ENCODE measurements at places on chromosomes 4 and X.

DNA sequence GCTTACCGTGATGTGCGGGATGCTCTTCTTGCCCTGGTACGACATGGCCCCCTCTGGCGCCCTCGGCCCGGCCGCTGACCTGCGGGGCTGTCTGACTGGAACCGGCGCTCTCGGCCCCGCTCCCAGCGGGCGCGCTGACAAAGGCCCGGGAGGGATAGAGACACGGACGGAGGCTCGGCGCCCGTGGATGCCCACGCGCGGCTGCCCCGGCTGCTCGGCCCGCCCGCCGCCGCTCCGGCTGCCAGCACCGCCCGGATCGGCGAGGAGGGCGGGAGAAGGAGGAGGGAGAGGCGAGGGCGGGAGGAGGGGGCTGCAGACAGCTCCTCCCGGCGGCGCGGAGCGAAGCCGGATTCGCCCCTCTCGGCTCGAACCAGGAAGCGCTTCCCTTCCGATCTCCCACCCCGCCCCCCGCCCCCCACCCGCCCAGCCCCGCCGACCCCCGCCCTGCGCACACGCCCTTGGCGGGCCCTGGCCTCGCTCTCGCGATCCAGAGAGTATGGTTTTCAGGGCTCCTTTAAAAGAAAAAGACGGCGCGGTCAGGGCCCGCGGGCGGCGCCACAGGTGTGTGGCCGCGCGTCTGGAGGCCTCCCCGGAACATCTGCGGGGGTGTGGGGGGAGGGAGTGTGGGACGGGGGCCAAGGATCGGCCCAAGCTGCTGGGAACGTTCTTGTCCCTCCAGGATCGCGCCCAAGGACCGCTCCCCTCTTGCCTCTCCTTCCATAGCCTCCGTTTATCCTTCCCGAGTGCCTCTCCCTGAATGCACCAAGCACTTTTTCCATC is 4.5 kb downstream of the CRMP1 start:
- no peak for DNase-seq

- DNase-seq = no peak
Observed at GRCh38 chr4:158938220-158939044, 164.4 kb upstream of the RAPGEF2 start.

GRCh38 chrX:66039944-66040343 is at the start of gene VSIG4:
Gene VSIG4 (minus strand): TSS chrX:66040080. CDS start chrX:66039998, 82 bp downstream.
- DNase-seq = no peak

GRCh38 chrX:25020905-25021449 is 5.2 kb upstream of the ARX start:
- no peak for DNase-seq

DNA sequence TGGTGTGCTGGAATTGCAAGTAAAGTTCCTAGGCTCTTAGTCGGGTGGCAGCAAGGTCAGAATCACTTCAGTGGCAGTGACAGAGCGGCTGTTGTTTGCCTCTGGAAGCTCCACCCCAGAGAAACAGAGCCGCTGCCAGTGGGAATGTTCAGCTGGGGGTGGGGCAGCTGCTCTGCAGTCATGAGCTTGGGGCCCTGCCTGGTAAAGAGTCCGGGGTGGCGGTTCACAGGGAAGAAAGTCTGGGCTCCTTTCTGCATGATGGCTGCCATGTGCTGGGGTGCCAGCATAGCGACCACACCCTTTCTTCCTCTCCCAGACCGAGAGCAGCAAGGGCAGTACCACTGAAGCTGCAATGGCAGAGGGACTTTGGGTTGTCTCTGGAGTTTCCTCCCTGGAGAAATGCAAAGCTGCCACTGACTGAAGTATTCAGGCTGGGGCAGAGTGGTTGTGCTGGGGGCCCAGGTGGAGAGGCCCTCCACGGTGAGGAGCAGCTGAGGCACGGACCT is 108.8 kb upstream of the CENPE start:
- no peak for DNase-seq

DNA sequence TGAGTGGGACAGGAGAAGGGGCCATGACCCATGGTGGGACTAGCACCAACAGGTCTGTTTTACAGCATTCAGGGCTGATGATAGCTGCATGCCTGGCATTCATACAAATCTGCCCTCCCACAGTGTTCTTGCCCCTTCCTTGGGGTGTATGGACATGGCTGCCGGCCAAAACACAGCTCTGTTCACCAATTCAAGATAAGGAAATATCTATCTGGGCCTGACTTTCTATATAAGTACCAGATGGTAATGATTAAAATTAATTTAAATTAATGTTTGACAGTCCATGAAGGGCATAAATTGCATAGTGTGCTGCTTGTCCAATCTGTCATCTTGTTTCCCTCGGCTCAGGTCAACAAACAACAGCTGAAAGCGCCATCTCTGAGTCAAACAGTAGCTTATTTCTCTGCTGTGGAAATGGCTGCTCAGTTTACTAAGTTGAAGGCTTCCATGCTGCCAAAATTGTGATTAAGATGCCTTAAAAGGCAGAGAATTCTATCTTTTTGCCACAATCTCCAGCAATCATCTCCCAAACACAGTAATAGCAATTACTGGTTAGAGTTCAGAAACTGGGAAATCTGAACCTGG is 67.0 kb upstream of the TSPAN7 start:
- DNase-seq = no peak

All from stimulated activated CD4-positive, alpha-beta T cell treated with anti-CD3 and anti-CD28 coated beads, TNF-alpha, amount 100 ng/mL, for 4 hours (primary cell).